HepG2 (cell line): ENCODE measurements at places on chromosomes 3 and 15.

DNA sequence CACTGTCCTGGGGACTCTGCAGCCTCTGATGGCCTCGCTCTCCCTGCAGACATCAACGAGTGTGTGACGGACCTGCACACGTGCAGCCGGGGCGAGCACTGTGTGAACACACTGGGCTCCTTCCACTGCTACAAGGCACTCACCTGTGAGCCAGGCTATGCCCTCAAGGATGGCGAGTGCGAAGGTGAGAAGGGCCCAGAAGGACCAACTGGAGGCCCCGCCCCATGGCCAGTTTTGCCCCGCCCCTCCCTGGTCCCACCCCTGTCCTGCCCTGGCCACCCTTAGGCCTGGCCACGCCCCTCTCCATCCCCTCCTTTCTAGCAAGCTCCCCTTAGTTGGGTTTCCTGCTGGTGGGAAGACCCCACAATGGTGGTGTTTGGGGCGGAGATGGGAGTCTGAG is 77.5 kb downstream of the FBLN2 start:
- DNase-seq, result no peak
- no peak overlapping the region for H3K27ac ChIP-seq
- H3K4me1 ChIP-seq, result peaks cover 10% of the 10 kb centered on the region
- H3K4me3 ChIP-seq, result no peak overlapping the region

DNA sequence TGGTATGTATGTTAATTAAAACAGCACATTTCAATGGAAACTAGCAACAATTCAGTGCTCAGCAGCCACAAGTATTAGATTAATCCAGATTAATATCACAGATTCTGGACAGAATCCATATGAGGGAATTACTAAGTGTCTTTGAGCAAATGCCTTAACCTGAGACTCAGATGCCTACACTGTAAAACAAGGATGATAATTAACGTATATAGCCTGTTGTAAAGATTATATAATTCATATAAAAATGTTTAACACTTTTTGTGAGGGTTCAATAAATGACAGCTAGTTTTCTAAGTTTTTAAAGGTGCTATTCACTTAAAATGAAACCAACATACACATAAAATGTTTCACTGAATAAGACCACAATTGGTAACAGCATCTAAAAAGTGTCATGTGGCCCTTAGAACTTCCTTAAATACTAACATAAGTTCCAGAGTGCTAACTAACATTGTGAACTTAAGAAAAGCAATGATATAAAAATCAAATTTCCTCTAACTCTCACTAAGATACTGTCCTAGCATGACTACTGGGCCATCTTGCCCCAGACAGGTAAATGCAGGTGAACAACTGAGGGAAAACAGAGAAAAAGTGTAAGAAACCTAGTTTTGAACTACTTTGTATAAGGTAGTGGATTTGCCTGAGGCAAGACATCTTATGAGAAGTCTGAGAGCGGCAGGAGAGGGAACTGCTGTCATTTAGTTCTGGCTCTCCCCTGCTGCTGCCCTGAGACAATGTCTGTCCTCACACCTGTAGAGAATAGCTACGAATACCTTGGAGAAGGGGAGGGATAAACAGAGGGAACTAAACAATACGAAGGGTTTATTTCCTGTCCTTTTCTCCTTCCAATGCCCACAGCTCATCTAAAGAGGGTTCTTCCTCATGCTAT is 151.3 kb downstream of the ADAM10 start:
- H3K4me3 ChIP-seq, result no peak overlapping the region
- no peak overlapping the region for H3K27ac ChIP-seq
- H3K36me3 ChIP-seq, result peaks cover 25% of the 10 kb centered on the region; the same call in 1 of the 3 replicates
- DNase-seq, result no peak
- no peaks in the 10 kb centered on the region for H3K27me3 ChIP-seq

- peak overlapping the region; percentile 17 for H3K27ac ChIP-seq
- H3K4me1 ChIP-seq, result peaks cover 36% of the 10 kb centered on the region
- no peaks in the 10 kb centered on the region for H3K36me3 ChIP-seq
- no peaks in the 10 kb centered on the region for H3K27me3 ChIP-seq
- DNase-seq, result peak; percentile 31
- peak overlapping the region; percentile 30; the same call in 1 of the 2 replicates for H3K4me3 ChIP-seq
These were observed 51.1 kb downstream of the CGNL1 start for GRCh38 chr15:57427367-57427821.

DNA sequence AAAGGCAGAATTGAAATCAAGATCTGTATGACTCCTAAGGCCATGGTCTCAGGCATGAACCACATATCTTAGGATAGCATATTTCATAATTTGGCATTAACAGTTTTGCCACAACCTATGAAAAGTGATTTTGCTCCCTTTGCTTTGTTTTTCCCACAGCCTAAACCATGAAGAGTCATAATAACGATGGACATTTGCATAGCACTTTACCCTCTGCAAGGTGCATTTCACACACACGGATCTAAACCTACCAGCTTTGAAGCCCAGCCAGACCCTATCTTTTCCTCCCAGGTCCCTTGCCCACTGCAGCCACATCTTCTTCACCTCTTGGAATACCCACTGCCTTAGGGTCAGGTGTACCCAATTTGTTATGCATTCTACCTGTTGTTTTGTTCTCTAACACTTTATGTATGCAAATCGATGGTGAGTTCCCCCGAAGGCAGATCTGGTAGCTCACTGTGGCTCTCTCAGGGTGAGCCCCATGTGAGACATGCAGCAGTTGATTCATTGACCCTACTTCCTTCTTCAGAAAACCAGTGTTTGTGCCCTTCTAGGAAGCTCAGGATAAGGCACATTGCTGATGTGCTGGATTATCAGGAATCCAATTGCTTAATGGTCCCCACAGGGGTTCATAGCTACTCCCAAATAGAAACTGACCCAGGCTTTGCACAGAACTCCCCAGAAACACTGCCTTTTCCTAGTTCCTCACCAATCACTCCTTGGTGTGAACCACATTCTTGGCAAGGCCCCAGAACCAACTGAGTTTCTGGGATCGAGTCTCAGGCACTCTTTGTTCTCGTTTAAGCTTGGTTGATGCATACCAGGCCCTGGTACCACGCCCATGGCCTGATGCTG is 8.7 kb downstream of the ARHGAP31 start:
- H3K4me1 ChIP-seq, result no peaks in the 10 kb centered on the region
- H3K27ac ChIP-seq, result no peak overlapping the region
- H3K27me3 ChIP-seq, result no peaks in the 10 kb centered on the region
- no peaks in the 10 kb centered on the region for H3K36me3 ChIP-seq

GRCh38 chr3:152964911-152965609 is 130.1 kb downstream of the P2RY1 start:
- H3K27me3 ChIP-seq, result no peaks in the 10 kb centered on the region
- no peak overlapping the region for H3K4me3 ChIP-seq
- no peak overlapping the region for H3K27ac ChIP-seq
- H3K4me1 ChIP-seq, result peaks cover 11% of the 10 kb centered on the region; the same call in 1 of the 2 replicates
- no peaks in the 10 kb centered on the region for H3K36me3 ChIP-seq
- no peak for DNase-seq

DNA sequence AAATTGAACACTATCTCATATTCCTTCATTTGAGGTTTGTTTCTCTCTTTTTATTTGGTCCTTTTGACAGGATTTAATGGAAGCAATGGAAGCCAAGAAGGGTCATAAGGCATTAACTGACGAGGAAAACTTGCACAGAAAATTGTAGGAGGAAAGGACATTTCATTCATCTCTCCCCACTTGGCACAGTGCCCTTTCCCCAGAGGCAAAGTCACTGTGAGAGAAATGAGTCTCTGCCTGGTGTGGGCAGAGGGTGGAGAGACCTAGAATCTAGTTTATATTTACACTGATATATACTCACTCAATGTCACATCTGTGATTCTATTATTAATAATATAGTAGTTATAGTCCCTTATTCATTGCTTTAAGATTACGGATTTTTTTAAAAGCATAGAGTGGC is 324.6 kb upstream of the IL12A start:
- H3K4me3 ChIP-seq, result no peak overlapping the region
- DNase-seq, result no peak
- H3K36me3 ChIP-seq, result no peaks in the 10 kb centered on the region

- DNase-seq, result no peak
- no peaks in the 10 kb centered on the region for H3K4me1 ChIP-seq
- no peak overlapping the region for H3K4me3 ChIP-seq
- H3K36me3 ChIP-seq, result peaks cover 22% of the 10 kb centered on the region; the same call in 2 of the 3 replicates
These were observed 190.6 kb downstream of the VPS13C start for GRCh38 chr15:61869656-61870055.

GRCh38 chr3:40576396-40576795 is 51.6 kb downstream of the ZNF621 start:
- no peak for DNase-seq
- no peaks in the 10 kb centered on the region for H3K4me1 ChIP-seq
- H3K27me3 ChIP-seq, result no peaks in the 10 kb centered on the region; the same call in 1 of the 2 replicates
- no peaks in the 10 kb centered on the region for H3K36me3 ChIP-seq
- H3K27ac ChIP-seq, result no peak overlapping the region

DNA sequence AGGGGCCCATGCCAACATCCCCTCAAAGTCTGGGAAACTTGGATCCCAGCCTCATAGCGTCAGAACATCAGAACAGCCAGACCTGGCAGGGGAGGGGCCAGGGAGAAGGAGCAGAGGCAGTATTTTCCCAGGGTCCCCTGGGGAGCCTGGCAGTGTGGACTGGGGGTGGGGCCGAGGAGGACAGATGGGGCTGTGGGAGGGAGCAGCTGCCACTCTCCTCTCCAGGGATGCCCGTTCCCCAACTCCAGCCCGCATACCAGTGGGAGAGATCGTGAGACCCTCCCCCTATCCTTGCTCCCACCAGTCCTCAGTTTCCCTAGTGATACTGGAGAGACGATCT is 6.5 kb upstream of the DNAJB8 start:
- no peak overlapping the region for H3K27ac ChIP-seq
- H3K36me3 ChIP-seq, result no peaks in the 10 kb centered on the region
- H3K27me3 ChIP-seq, result peaks cover 8% of the 10 kb centered on the region
- no peak for DNase-seq

- no peaks in the 10 kb centered on the region for H3K4me1 ChIP-seq
- no peak overlapping the region for H3K4me3 ChIP-seq
- H3K36me3 ChIP-seq, result no peaks in the 10 kb centered on the region
- no peaks in the 10 kb centered on the region for H3K27me3 ChIP-seq
- no peak overlapping the region for H3K27ac ChIP-seq
These were observed 69.2 kb downstream of the LIPC start for GRCh38 chr15:58501006-58501405.

DNA sequence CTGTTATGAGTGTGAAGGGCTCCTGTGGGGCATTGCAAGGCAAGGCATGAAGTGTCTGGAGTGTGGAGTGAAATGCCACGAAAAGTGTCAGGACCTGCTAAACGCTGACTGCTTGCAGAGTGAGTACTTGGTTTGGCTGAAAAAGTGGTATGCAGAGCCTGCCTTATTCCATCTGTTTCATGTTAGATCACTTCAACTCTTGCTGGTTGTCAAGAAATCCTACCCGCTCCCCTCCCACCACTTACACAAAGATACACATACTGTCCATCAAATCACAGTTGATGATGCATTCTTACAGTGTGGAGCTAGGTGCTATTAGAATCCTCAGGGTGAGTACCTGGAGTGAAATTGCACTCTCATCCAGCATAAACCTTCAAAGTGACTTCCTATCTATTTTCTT is 272.1 kb downstream of the UNC13C start:
- no peaks in the 10 kb centered on the region for H3K36me3 ChIP-seq
- DNase-seq, result no peak
- H3K27me3 ChIP-seq, result 0 out of 3 replicates have a peak, but pooled peaks cover 3% of the 10 kb centered on the region
- no peak overlapping the region for H3K27ac ChIP-seq

- no peaks in the 10 kb centered on the region for H3K27me3 ChIP-seq
- H3K4me1 ChIP-seq, result peaks cover 44% of the 10 kb centered on the region
- H3K27ac ChIP-seq, result no peak overlapping the region
- DNase-seq, result no peak
These were observed 4.5 kb upstream of the NANOGP8 start for GRCh38 chr15:35089551-35089950.

DNA sequence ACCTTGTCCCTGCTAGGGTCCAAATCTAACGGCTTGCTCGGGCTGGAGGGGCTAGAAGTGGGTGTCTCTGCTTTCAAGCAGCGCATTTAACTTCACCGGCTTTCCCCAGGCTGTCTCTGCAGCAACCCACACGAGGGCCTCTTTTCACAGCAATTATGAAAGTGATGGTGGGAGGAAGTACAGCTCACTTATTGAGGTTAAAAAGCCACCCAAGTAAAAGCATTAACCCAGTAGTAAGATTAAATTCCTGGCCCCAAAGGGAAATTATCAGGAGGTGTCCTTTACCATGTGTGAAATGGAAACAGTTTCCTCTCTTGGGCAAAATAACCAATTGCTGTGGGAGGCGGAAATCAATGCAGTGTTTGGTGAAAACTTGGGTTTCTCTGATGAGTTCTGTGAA is 41.1 kb downstream of the NGRN start:
- H3K27me3 ChIP-seq, result peaks cover 4% of the 10 kb centered on the region; the same call in 2 of the 3 replicates
- H3K36me3 ChIP-seq, result no peaks in the 10 kb centered on the region
- no peak overlapping the region for H3K27ac ChIP-seq
- H3K4me1 ChIP-seq, result peaks cover 21% of the 10 kb centered on the region

DNA sequence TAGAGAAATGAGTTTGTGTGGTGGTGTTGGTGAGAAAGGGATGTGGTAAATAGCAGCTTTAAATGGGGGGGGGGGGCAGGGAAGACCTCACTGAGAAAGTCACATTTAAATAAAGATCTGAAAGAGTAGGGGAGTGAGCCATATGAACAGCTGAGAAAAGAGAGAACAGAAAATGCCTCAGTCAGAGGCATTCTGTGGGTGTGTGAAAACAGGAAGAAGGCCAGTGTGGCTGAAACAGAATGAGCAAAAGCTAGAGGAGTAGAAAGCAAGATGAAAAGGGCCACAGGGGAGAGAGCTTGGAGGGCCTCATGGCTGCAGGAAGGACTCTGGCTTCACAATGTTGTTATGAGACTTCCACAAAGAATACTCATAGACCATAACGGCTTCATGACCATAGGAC is 783.3 kb downstream of the ZPLD1 start:
- DNase-seq, result no peak
- H3K4me3 ChIP-seq, result no peak overlapping the region
- H3K27ac ChIP-seq, result no peak overlapping the region
- H3K36me3 ChIP-seq, result no peaks in the 10 kb centered on the region
- no peaks in the 10 kb centered on the region for H3K27me3 ChIP-seq

GRCh38 chr15:89499156-89499555 is 2.8 kb upstream of the RHCG start:
- no peak for DNase-seq
- no peaks in the 10 kb centered on the region for H3K36me3 ChIP-seq
- H3K27me3 ChIP-seq, result no peaks in the 10 kb centered on the region
- no peak overlapping the region for H3K27ac ChIP-seq
- no peak overlapping the region for H3K4me3 ChIP-seq
- H3K4me1 ChIP-seq, result no peaks in the 10 kb centered on the region; the same call in 1 of the 2 replicates

DNA sequence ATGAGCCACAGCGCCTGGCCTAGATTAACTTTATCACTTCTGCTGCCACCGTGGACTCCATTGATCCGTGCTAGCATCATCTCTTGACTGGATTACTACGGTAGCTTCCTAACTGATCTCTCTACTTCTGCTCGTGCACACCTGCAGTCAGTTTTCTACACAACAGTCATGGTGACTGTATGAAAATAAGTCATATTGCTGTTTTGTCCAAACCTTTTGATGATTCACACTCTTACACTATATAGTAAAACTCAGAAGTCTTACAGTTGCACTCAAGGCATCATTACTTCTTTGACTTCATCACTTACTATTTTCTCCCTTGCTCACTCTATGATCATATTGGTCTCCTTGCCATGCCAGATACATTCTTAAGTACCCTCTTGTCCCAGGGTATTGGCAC is 10.1 kb downstream of the PDCD6IP start:
- H3K4me1 ChIP-seq, result peaks cover 45% of the 10 kb centered on the region
- no peak overlapping the region for H3K27ac ChIP-seq
- peaks cover 3% of the 10 kb centered on the region for H3K36me3 ChIP-seq
- H3K27me3 ChIP-seq, result no peaks in the 10 kb centered on the region
- H3K4me3 ChIP-seq, result no peak overlapping the region
